Sciatic nerve (tissue), 2 donors: ENCODE measurements at places on chromosomes 7 and 10. TPM values are rescaled to one million over a fixed set of nuclear protein-coding genes. Genes with fewer than 3 reads are reported as not detected.

DNA sequence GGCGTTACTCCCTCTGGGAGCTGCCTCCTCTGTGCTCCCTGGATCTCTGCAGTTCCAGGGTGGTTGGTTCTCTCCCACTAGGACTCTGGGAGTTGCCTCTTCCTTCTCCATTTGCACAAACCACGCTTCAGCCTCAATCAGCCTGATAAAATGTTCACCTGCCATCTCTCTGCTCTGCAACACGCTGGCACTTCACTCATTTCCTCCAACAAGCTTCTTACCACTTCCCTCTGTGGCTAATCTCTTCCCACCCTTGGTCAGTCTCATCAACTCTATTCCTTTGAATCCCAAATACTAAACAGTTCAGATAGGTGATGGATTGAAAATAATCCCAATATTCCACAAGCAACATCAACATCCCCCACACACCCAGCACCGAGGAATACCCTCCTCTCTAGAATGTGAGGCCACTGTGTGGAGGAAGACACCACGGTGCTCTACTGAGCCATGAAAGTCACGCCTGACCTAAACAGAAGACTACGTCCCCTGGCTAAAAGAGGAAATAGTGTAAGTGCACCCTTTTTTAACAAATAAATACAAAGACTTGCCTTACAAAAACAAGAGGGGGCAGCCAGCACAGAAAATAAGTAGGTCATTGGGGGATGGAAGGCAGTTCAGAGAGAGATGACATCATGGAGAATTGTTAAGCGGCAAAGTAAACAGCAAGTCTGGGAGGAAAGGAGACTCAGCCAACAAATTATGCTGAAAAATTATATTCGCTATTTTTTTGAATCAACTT lies 1.9 kb upstream of the FAM170B start:
- no peak for DNase-seq

Gene CCAR1
- total RNA-seq = 55.9 TPM

DNA sequence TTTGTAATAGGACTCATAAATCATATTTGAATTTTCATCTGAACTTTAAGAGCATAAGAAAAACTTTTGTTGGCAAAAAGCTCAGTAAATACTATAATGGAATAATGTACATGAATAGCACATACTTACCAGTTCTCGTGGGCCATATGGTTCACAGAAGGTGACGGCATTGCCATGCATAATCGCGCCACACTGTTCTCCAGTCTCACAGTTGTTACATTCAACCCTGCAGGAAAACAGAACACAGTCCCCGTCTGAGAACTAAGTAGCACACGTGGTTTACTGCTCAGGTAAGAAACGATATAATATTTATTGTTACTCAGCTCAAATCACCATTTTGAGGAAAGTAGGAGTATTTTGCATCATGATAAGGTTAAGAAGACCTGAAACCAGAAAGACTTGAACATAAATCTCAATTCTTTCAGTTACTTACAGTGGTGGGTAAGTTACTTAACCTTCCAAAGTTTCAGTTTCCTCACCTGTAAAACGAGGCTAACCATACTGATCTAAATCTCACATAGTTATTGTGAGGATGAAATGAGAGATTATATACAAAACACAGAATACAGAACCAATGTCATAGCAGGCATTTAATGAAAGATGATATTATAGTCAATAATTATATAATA lies 261.4 kb downstream of the RELN start:
- DNase-seq = no peak

GRCh38 chr7:149741629-149742028 lies 31.8 kb downstream of the ZNF467 start:
- DNase-seq = no peak
